ENCODE measurements at places on chromosomes 2 and 18.

GRCh38 chr2:136932700-136933099, 167.4 kb downstream of the THSD7B start:
- DNase-seq, result no peak

- DNase-seq, result no peak
Observed at GRCh38 chr2:232207174-232207573, 171.4 kb upstream of the ALPP start.

DNA sequence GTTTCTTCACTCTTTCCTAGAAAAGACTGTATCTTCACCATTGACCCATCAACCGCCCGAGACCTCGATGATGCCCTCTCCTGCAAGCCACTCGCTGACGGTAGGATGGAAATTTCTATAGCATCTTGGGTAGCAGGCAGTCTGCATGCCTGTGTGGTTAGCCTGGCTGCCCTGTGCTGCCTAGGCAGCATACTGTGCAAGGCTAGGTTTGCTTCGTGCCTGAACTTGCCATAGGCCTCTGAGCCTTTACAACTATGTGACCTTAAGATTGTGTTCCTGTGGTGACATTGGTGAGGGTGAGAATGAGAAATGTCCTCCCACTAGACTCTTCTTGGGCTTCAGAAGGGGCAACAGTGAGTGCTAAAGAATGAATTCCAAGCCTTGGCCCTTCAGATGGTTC, 168.2 kb upstream of the ALPP start:
- no peak for DNase-seq

GRCh38 chr2:104158191-104158590, 695.7 kb upstream of the POU3F3 start:
- no peak for DNase-seq

GRCh38 chr2:116988303-116988702, 826.2 kb upstream of the DDX18 start:
- DNase-seq, result no peak

DNA sequence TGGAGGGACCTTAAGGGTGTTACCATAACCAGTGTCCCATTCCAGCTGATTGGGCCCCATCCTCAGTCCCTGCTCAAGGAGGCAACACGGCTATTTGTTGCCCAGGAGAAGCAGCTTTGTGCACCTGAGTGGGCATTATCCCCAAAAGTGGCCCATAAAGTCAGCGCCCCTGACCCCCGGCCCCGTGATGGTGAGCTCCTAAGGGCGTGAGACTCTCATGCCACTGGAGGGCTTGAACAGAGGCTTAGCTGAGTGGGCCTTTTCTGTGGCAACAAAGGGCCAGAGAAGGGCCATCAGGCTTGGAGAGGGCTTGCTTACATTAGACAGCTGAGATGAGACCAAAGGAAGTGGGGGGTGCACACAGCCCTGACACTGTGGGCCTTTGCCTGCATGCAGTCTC, 99.2 kb upstream of the RAB6C start:
- DNase-seq, result no peak

GRCh38 chr18:55861266-55861665, 273.3 kb upstream of the TCF4 start:
- no peak for DNase-seq

DNA sequence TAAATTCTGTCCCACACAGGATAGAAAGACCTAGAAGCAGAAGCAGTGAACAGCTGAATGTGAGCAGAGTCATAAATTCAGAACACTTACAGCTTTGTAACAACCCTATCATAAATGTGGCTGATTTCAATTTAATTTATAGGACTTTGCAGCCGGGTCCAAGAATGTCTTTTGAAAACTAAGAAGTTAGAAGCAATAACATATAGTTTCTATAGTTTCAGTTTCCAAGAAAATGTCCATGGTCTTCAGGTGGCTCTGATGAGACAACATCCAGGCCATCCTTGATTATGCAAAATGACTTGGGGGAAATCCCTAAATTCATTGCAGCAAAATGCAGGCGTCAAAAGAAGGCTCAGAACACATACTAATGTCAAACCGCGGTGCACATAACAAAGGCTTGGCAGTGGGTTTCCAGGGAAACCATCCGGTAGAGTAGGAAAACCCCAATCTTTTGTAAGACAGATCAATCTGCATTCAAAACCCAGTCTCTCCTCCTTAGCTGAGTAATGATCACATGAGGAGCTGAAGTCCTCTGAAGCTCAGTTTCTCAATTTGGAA, 442.2 kb upstream of the ID2 start:
- no peak for DNase-seq

DNA sequence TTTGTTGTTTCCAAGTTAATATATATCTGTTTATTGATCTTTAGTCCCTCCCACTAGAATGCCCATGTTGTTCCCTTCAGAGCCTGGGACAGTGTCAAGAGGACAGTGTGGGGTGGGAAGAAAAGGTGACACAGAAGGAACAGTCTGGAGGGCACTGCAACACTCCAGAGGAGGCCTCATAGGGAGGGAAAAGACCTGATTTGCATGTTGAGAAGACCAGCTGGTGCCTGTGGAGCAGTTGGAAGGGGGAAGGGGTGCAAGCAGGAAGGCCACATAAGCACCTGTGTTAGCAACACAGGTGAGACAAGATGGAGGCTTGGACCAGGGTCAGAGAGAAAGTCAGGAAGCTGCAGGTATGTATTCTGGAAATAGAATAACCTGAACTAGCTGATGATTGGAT, 48.1 kb upstream of the FHOD3 start:
- no peak for DNase-seq

DNA sequence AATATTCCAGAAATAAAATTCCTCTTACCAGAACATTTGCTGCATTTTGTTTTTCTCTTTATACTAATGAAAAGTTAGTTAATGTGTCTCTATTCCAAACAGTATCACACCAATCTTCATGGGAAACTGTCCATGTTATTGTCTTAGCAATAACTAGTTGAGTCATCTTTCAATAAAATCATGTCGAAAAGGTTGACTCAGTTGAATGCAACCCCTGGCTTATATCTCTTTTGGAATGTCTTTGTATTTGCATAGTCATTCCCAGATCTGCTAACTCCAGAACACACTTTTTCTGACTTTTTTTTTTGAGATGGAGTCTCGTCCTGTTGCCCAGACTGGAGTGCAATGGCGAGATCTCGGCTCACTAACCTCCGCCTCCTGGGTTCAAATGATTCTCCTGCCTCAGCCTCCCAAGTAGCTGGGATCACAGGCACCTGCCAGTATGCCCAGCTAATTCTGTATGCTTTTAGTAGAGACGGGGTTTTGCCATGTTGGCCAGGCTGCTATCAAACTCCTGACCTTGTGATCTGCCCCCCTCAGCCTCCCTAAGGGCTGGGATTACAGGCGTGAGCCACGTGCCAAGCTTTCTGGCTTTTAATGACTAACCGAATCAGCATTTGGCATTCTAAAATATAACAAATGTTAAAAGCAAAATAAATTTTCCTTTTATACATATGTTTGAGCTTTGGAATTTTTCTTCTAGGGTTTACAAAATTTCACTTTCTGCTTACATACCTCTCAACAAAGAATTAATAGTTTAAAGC, 133.2 kb upstream of the GULP1 start:
- DNase-seq, result no peak

GRCh38 chr2:10103179-10103578, 19.4 kb upstream of the RRM2 start:
- DNase-seq, result no peak

DNA sequence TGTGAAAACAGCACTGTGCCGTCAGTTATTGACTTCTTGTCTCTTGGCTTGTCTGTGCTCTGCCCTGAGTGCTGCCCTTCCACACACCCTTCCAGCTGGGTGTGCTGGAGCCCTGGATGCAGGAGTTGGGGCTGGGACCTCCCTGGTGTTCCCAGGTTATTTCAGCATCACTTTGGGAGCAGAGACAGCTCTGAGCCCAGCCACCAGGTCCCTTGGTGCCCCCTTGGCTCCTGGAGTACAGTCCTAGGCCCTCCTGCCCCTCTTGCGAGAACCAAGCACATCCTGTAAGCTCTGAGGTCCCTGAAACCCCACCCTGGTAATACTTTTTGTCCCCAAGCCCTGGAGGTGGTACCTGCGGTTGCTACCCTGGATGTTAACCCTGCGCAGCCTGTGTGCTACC, 24.3 kb downstream of the BOK start:
- DNase-seq, result no peak

GRCh38 chr2:70633508-70633907, 79.9 kb upstream of the TGFA start:
- no peak for DNase-seq

- DNase-seq, result no peak
Observed at GRCh38 chr2:54377901-54378493, 78.1 kb upstream of the SPTBN1 start.

GRCh38 chr2:14827226-14828023, 194.9 kb downstream of the LRATD1 start:
- no peak for DNase-seq

DNA sequence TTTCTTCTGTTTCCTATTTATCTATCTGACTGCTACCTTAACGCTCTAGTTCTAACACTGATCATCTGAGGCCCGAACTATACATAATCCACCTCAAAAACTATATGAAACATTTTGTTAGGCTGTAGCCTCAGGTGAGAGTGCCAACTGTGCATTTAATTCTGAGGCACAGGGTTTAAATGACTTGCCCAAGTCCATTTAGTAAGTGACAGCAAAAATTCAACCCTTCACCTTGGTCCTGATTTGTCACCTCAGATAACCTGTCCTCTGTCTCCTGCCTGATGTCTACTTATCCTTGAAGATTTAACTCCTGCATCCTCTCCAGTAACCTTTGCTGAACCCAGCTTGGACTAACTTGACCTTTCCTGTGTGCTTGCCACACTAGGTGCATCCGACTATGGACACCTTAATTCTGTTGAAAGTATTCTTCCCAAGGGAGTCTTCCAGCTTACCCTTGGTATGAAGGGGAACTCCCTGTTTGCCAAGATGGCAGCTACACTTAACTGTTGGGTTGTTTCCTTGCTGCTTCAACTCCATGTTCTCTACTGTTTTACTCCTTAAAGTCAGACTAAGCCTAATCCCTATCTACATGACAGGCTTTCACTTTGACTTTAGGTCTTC, 23.5 kb downstream of the CD302 start:
- no peak for DNase-seq

DNA sequence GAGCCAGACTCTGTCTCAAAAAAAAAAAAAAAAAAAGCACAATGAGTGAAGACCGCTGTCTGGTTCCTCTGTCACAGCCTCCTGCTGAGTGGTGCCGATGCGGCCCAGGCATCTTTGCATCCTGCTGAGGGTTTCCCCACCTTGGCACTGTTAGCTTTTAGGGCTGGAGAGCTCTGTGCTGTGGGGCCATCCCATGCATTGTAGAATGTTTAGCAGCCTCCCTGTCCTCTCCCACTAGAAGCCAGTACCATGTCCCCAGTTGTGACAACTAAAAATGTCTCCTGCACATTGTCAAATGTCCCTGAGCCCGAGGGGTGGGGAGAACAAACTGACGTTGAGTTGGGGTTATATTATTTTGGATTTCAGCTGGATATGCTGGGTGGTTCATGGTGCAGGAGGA, 7.9 kb upstream of the COLEC11 start:
- DNase-seq, result no peak

DNA sequence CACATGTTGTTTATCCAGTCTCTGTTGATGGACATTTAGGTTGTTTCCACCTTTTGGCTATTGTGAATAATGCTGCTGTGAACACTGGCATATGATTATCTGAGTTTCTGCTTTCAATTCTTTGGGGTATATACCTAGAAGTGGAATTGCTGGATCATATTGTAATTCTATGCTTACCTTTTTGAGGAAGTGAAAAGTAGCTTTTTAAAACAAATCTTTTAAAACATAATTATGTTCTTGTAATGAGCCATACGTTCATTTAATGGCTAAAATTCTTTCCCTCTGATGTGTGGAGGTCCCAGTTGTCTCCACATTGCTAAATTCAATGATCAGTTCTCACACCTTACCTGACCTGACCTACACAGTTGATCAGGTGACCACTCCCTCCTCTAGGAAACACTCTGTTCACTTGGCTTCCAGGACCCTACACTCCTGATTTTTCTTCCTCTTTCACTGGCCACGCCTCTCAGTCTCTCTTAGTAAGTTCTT, 27.8 kb upstream of the SERTAD2 start:
- no peak for DNase-seq

- DNase-seq, result no peak
Observed at GRCh38 chr2:133040170-133040569, 370.2 kb upstream of the LYPD1 start.

DNA sequence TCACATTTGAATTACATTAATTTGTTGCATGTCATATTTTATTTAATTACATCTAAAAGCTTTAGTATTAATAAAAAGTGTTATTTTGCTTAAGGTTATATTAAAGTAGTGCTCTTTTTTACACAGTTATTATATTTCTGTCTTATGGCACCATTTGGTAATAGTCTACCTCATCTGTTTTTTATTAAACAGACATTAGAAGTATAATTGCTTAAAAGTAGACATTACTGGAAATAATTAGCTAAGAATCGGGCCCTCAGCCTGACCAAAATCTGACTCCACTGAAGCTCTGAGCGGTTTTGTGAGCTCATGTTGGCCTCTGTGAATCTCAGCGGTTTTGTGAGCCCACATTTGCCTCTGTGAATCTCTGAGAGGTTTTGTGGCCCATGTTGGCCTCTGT, 102.5 kb upstream of the SNTG2 start:
- DNase-seq, result no peak

- DNase-seq, result no peak
Observed at GRCh38 chr2:65724752-65725151, 292.4 kb upstream of the SPRED2 start.

- DNase-seq, result no peak
Observed at GRCh38 chr2:46848447-46848846, 67.2 kb downstream of the MCFD2 start.

DNA sequence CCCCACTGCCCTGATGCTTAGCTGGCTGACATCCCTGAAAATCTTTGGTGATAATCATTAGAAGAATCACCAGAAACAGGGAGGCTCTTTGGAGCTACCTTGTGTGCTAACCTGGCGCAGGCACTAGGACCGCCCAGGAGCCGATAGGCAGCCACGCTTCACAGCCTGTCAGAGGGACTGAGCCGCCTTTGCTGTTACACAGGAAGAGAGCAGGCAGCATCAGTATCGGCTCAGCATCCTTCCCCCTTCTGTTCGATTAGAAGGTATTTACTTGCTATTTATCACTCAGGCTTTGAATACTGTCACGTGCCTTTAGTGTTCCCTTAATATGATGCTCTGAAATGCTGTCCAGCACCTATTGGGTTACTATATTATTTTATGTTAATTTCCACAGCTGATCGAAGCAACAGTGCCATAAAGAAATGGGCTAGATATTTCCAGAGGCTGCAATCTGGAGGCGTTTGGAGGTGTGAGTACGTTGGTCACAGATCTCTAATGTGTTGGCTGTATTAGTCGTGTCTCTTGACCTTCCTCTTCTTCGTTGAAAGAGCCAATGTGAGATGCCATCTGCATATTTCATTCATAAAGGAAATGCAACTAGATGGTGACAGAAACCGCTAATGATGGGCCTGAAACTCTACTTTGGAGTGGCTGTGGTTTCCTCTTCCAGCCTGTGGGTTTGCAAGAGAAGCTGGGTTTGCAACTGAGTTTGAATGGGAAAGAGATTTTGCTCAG, 110.4 kb upstream of the RAB27B start:
- peak; percentile 23 for DNase-seq

DNA sequence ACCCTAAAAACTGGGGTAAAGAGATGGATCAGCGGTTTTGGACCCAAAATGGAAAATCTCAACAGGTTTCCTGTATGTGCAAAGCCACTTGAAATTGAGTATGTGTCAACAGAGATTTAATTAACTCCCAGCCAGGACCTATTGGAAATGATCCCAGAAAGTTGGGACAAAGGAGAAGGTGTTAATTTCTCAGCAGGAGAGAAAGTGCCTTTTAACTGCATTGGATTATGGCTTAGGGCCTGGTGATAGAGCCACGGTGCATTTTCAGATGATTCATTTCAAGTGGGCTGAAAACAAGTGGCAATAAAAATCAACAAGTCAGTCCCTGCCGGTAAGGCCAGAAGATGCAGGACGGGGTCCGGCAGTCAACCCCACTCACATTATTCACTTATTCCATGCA, 80.2 kb upstream of the BCL11A start:
- DNase-seq, result no peak
